A673 (cell line): ENCODE measurements at places on chromosomes 3 and 15. TPM values are rescaled to one million over a fixed set of nuclear protein-coding genes. Genes with fewer than 3 reads are reported as not detected.

Gene PRICKLE2
- 0.04 TPM in 1 of 2 replicates, not detected in the other for total RNA-seq

Gene ZIC4
- 0.39 and 0.47 TPM in 2 replicates for total RNA-seq

Gene COPS2
- 95.7 and 112 TPM in 2 replicates for total RNA-seq

Gene BNC1
- total RNA-seq: 0.37 and 0.46 TPM in 2 replicates

Gene VIPR1
- total RNA-seq: 0.26 and 0.31 TPM in 2 replicates

Gene HHLA2
- not detected in 2 replicates for total RNA-seq

Gene REC114
- not detected in 2 replicates for total RNA-seq

Gene KIF7
- 9.5 and 11.3 TPM in 2 replicates for total RNA-seq

Gene LAMB2
- total RNA-seq: 45.9 and 57.3 TPM in 2 replicates

Gene CELSR3
- total RNA-seq: 1.2 and 2.1 TPM in 2 replicates

Gene C3orf49
- not detected in 2 replicates for total RNA-seq

Gene NME9
- total RNA-seq: not detected in 2 replicates

Gene INSYN1
- 0.54 and 2.0 TPM in 2 replicates for total RNA-seq

Gene EIF4E3
- 3.1 and 4.6 TPM in 2 replicates for total RNA-seq

Gene TICRR
- 55.7 and 56.5 TPM in 2 replicates for total RNA-seq
